ENCODE measurements at places on chromosomes 1 and 21.

- no peak for DNase-seq
These were observed 104.5 kb downstream of the PRDM16 start for GRCh38 chr1:3173381-3173980.

DNA sequence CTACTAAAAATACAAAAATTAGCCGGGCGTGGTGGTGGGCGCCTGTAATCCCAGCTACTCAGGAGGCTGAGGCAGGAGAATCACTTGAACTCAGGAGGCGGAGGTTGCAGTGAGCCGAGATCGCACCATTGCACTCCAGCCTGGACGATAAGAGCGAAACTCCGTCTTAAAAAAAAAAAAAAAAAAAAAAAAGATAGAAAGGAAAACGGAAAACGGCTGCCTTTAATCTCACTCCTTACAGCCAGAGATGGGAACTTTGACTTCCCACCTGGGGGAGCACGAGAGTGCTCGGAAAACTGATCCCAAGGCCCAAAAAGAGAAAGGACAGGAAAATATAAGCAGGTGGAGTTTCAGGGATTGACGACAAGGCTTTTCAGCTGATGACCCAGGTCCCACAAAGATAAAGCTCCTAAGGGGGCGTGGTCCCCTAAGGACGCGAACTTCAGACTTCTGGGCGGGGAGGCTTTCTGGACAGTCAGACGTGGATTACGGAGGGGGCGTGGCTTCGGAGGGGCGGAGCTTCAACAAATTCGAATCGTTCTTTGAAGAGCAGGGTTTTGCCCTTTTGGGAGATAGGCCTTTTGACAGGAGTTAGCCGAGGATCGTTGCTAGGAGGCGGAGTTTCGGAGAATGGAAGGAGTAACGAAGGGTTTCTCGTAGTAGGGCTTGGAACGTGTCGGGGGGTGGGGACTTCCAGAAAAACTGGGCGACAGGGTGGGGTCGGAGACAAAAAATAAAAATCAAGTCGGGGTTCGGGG is 958 bp upstream of the CKS1B start:
- DNase-seq: peak; percentile 91

DNA sequence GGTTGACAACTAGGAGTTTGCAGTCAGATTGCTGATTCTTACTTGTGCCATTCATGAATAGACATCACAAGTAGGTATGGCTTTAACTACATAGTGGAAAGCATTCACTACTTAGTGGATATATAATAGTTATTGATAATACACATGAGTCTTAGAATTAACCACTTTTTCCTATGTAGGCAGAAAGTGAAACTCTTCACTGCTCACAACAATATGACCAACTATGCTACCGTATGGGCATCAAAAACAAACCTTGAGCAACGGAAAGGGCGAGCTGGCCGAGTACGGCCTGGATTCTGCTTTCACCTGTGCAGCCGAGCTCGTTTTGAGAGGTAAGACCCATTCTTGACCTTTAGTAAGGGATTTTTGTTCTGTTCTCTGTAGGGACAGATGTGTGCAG is 38.7 kb downstream of the DHX9 start:
- DNase-seq: no peak

DNA sequence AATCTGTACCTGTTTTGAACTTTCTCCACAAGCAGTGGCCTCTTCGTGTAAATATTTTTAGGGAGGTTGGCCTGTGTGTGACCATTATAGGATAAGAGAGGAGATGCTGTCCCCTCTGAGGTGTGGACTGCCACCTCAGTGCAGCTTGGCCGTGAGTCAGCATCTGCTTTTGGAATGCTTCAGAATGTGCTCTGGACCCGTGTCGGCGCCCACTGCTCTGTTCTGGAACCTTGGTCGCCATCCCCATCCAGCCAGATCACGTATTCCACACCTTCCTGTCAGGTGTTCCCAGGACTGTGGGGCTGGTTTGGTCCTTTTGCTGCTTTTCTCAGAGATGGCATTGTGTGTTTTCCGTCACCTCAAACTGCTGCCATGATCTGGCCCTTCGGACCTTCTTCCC is 5.5 kb downstream of the UCK2 start:
- DNase-seq: no peak

DNA sequence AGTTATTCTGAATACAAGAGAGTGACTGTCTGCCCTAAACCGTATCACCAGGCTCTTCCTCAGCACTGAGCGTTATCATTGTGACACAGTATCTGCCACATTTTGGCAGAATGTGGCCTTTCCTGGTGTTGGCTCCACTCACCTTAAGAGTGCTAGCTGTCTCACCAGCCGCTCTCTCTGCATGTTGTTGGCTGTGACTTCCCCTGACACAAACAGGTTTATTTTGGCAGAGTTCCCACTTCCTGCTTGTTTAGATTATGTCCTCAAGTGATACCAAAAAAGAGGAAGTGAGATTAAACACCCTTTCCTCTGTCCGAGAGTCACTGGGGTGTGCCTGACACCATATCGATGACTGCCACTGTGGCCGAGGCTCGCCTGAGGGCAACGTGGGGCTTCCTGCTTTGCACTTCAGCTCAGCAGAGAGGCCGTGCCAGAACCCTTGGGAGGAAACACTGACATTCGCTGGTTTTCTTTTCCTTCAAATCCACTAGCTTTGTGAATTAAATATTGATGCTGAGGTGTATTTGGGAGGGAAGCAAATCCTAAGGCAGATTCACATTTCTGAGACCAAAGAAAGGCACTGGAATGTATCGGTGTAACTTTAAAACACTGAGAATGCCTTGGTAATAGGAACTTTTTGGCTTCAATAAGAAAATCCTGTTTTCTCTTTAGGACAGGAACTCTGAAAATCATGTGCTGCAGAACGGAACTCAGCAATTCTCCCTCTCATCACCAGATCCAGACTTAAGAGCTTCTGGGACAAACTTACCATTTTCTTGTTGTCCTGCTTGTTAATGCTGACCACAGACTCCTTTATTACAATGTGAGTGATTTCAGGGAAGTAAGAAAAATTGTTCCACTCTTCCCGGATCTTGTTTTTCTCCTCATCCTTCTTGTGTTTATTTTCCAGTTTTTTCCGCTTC is 102.1 kb downstream of the JAK1 start:
- peak; percentile 2 for DNase-seq
